NCI-H187 (cell line): ENCODE measurements at places on chromosomes 4 and X.
A peak's percentile ranks its signal among the peaks of the same experiment; 100 is the strongest.

GRCh38 chr4:146329050-146329716 lies 114.8 kb downstream of the REELD1 start:
- DNase-seq: no peak

- DNase-seq: no peak
These were observed 74.3 kb downstream of the DCHS2 start for GRCh38 chr4:154417373-154417673.

GRCh38 chr4:82223715-82224114 lies 150.1 kb downstream of the HNRNPD start:
- no peak for DNase-seq

DNA sequence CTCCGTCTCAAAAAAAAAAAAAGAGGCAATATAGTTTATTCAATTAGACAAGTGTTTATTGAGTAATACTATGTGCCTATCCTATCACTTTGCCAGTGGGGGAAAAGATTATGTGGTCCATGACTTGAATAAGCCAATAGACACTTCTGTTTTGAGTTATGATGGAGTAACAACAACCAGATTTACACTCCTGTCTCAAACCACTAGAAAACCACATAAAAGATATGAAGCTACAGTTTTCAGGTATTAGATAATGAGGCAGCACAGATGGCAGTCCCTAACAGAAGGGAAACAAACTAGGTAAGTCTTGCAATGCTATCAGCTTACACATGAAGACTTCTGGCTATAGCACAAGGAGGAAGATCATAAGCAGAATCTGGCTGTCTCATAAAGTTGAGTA lies 22.5 kb downstream of the NFXL1 start:
- DNase-seq: no peak

DNA sequence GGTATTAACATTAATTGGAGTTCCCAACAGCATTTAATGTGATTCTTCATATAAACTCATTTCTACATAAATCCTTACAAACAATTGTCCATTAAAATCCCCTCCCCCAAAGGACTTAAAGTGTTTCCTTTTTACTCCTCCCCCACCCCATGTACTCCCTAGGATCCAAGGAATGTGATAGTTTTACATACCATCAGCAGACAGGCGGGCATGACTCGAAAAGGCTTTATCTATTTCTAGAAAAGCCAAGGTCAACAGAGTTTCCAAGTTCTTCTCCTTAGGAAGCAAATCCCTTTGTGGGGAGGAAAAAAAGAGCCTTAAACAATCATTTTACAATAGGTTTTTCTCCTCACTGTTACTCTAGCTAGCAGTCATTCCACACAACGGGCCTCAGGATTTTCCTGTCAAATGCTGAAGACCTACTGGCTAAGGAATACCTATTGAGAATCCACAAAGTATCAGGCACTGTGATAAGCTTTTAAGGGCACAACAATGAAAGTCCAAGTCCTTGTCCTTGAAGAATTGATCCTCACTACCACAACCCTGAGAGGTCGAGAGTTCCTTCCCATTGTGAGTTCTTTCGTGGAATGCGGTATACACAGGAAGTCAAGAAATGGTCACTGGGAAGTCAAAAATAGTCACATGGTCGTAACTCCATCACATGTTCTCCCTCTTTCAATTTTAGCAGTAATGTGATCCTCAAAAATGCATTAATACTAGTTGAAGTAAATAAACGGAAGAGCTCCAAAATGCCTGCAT lies 7.2 kb downstream of the PPM1K start:
- no peak for DNase-seq

- no peak for DNase-seq
These were observed 1539.0 kb upstream of the IGFBP7 start for GRCh38 chr4:58649226-58649625.

DNA sequence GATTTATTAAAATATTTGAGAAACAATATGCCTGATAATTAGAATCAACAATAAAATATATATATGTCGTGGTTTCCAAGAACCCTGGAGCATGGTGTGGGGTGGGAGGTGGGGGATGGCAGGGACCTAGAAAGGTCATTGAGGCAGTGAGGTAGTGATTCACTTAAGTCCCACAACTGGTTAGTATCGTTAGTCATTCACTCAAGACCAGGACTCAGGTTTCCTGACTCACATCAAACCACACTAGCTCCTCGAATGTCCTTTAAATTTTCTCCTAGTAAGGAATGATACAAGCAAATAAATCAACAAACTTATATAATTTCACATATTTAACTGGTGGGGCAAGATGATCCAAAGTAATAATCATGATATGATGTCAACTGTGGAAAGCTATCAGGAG lies 158.8 kb upstream of the AADAT start:
- DNase-seq: no peak

GRCh38 chr4:88999392-88999930 lies 57.5 kb downstream of the FAM13A start:
- peak; percentile 36 for DNase-seq

GRCh38 chr4:168724686-168725411 lies 228.0 kb downstream of the PALLD start:
- no peak for DNase-seq

- no peak for DNase-seq
These were observed 69.5 kb downstream of the PDE5A start for GRCh38 chr4:119559044-119559647.

DNA sequence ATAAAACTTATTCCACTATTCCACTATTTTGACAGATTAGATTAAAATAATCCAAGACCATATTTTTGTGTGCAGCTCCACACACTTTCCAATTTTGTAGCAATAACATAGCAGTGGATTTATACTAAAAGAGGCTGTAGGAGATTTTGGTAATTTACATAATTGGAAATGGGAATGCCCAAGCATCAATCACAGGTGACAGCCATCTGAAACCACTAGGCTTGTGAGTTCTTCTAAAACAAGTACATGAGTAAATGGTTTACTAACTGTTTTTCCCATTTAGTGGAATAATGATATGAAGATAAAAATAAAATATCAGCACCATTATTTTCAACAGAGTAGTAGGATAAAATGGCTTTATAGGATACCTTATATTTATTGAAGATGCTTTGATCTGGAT lies 4.4 kb downstream of the ANK2 start:
- no peak for DNase-seq

DNA sequence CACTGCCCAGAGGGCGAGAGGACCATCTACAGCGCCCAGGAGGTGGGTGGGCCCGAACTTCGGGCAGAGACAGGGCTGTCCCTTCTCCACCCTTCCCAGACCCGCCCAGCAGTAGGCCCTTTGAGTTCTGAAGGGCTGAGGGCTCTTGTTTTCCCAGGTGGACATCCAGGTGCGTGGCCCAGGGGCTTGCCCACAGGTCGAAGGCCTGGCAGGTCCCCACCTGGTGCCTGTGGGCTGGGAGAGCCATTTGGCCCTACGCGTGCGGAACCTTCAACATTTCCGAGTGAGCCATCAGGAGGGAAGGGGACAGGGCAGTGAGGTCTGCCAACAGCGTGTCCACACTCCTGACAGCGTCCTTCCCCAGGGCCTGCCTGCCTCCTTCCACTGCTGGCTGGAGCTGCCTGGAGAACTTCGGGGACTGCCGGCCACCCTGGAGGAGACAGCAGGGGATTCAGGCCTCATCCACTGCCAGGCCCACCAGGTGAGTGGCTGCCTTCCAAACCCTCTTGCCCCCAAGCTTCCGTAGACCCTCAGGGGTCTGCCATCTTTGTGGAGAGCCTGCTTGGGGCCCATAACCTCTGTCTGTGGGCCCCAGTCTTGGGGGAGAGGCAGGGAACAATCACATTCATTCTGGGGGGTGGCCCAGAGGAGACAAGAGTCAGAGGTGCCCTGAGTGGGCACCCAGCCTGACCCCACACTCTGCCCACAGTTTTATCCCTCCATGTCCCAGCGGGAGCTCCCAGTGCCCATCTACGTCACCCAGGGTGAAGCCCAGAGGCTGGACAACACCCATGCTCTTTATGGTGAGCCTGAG lies 6.8 kb downstream of the PLXNB3 start:
- DNase-seq: no peak

DNA sequence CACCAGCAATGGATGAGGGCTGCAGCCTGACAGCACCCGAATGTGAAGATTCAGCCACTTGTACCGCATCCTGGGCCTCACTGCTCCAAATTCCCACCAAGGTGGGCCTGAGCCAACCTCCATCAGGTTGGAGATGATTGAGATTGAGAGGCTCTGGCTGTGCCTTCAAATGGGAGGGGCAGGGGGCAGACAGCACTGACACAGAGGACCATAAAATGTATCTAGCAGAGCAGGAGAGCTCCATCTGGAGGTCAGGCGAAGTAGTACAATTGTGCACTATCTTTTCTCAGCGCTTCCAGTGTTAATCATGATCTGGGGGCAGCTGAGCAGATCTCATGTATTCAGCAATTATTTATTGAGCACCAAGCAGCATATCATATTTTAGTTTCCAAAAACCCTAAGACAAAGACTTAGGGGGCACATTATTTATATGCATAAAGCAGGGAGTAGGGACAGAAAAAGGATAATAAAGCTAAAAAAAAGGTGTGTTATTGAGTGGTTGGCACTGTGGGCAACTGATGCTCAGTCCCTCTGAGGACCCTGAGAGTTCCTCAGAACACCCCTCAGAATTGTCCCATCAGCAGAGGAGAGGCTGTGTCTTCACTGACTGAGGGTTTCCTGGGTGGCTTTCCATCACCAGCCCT lies 31.6 kb upstream of the C1QTNF7 start:
- peak; percentile 26 for DNase-seq

GRCh38 chr4:8775751-8776355 lies 95.8 kb downstream of the HMX1 start:
- no peak for DNase-seq

- DNase-seq: no peak
These were observed 31.9 kb upstream of the TLR2 start for GRCh38 chr4:153652051-153652784.

- DNase-seq: no peak
These were observed 151.7 kb upstream of the MAOA start for GRCh38 chrX:43504394-43504793.

GRCh38 chrX:100995469-100995868 lies 26.0 kb downstream of the ARL13A start:
- no peak for DNase-seq

- DNase-seq: no peak
These were observed 631 bp downstream of the TMEM47 start for GRCh38 chrX:34656467-34656841.
